ENCODE measurements at places on chromosomes 11 and 22.

DNA sequence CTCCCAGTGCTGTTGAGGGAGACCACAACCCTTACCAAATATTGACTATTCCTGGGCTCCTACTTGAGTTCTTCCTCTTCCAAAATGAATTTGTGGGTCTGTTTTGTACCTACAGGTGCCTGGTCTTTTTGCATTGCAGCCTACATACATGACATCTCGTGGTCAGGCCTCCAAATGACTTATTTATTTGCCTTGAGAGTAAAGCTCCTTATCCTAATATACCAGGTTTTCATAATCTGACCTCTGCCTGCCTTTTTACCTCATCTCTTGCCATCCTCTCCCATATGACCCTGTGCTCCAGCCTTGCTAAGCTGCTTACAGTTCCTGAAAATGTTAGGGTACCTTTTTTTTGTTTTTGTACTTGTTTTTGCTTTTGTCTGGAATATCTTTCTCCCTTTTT, 130.4 kb downstream of the UVRAG start:
- no peak overlapping the region for H3K27ac ChIP-seq
- DNase-seq, result no peak
- H3K4me3 ChIP-seq, result no peak overlapping the region
- no peaks in the 10 kb centered on the region for H3K36me3 ChIP-seq
- H3K4me1 ChIP-seq, result peaks cover 5% of the 10 kb centered on the region
- no peaks in the 10 kb centered on the region for H3K27me3 ChIP-seq

DNA sequence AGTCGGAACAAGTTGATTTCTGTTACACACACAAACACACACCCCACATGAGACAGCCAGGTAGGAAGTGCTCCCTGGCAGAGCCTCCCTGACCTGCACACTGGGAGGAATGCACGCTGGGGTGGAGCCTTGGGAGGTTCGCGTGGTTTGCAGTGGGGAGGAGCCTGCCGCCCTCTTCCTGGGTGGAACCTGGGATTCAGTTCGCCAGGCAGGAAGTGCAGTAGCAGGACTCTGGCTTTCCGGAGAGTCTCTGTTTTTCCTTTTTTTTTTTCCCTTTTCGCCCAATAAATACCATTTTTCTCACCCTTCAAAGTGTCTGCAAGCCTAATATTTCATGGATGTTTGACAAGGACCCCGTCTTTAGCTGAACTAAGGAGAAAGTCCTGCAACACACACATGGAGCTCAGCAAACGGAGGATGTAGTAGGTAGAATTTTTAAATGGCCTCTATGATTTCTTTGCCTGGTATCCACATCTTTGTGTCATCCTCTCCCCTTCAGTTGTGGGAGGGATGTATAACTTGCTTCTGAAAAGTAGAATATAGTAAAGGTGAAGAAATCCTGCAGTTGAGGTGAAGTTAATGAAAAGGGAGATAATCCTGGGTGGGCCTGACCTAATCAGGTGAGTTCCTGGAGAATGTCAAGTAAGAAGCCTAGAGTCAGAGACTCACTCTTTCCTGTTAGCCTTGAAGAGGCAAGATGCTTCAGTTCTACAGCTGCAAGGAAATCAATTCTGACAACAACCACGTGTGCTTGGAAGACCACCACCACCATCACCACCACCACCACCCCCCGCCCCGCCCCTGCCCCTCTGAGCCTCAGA, 72.9 kb downstream of the PIWIL4 start:
- H3K27ac ChIP-seq, result no peak overlapping the region
- DNase-seq, result no peak
- no peak overlapping the region for H3K4me3 ChIP-seq
- no peaks in the 10 kb centered on the region for H3K36me3 ChIP-seq

DNA sequence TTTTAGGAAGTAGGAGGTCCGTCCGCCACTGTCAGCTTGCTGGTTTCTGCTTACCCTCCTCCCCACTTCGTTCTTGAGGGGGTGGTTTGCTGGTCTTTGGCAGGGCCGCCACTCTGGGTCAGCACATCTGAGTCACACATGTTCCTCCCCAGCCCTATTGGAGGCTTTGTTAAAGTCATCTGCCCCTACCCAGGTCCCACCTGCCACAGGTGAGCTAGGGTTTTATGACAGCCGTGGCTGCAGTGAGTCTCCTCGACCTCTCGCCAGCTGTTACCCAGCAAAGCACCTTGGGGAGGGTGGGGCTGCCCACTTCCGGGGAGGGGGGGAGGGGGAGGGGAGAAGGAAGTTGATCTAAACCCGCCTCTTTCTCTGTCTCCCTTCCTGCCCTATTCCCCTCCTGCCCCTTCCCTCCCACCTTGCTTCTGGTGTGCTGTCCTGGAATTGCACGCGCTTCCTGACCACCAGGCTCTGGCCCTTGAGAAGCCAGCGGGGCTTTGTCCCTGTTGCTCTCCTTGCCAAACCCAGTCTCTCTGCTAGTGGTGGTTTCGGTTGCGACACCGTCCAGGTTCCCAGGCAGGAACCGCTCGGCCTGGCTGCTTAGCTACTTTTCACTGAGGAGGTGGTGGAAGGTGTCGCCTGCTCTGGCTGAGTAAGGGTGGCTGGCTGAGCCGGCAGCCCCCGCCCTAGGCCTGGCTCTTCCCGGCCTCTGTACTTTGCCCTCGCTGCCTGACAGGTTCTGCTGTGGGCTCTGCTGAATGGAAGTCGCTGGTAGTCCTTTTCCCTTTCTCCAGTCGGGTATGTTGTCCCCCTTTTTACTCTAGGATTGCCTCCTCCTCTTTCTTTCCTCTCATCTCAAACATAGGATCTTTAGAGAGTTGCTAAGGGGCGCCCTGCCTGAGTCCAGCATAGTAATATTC, 28.5 kb downstream of the RCOR2 start:
- no peaks in the 10 kb centered on the region for H3K27me3 ChIP-seq
- peak; percentile 82 for DNase-seq
- H3K4me1 ChIP-seq, result peaks cover 70% of the 10 kb centered on the region
- H3K27ac ChIP-seq, result peak overlapping the region; percentile 91
- peak overlapping the region; percentile 98 for H3K4me3 ChIP-seq

GRCh38 chr11:95501761-95502266, 270.8 kb upstream of the SESN3 start:
- no peaks in the 10 kb centered on the region for H3K36me3 ChIP-seq
- no peak overlapping the region for H3K4me3 ChIP-seq
- no peak for DNase-seq
- peaks cover 2% of the 10 kb centered on the region for H3K4me1 ChIP-seq
- H3K27me3 ChIP-seq, result peaks cover 7% of the 10 kb centered on the region

- H3K36me3 ChIP-seq, result peaks cover 64% of the 10 kb centered on the region
- no peaks in the 10 kb centered on the region for H3K27me3 ChIP-seq
- no peak for DNase-seq
Observed at GRCh38 chr11:12232160-12232559, 121.8 kb downstream of the MICAL2 start.

GRCh38 chr11:126214841-126215240, 3.3 kb downstream of the FAM118B start:
- H3K27ac ChIP-seq, result no peak overlapping the region
- no peak for DNase-seq
- peaks cover 49% of the 10 kb centered on the region for H3K4me1 ChIP-seq
- no peak overlapping the region for H3K4me3 ChIP-seq
- H3K27me3 ChIP-seq, result peaks cover 5% of the 10 kb centered on the region

DNA sequence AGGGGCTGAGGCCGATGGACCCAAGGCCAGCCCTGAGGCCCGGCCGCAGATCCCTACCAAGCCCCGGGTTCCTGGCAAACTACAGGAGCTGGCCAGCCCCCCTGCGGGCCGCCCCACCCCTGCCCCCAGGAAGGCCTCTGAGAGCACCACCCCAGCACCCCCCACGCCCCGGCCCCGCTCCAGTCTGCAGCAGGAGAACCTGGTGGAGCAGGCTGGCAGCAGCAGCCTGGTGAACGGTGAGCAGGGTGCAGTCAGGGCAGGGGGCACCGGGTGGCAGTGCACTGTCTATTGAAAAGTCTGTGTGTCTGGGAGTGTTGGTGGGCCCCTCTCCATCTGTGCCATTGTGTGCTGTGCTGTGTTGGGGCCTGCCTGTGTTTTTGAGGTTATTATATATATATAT, 16.1 kb downstream of the MICALL1 start:
- peaks cover 2% of the 10 kb centered on the region for H3K36me3 ChIP-seq
- H3K27ac ChIP-seq, result no peak overlapping the region
- peaks cover 7% of the 10 kb centered on the region for H3K4me1 ChIP-seq
- H3K27me3 ChIP-seq, result no peaks in the 10 kb centered on the region

DNA sequence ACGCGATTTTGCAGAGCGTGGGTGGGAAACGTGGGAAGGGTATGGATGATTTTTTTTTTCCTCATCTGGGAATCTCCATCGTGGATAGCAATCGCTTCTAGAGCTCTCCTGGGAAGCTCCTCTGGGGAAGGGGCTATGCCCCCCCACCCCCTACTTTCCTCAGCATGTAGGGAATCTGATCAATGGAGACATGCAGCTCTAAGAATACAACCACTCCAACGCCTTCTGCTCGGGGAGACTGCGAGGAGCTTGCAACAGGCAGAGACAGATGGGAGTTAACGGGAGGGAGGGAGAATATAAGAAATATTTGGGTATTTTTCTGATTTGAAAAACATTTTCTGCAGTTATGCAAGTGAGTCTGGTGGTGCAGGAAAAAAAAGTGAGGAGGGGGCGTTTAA, 104.6 kb upstream of the HSD17B12 start:
- H3K27me3 ChIP-seq, result peaks cover 96% of the 10 kb centered on the region
- H3K4me1 ChIP-seq, result peaks cover 26% of the 10 kb centered on the region
- no peak for DNase-seq
- H3K36me3 ChIP-seq, result peaks cover 3% of the 10 kb centered on the region
- no peak overlapping the region for H3K4me3 ChIP-seq

DNA sequence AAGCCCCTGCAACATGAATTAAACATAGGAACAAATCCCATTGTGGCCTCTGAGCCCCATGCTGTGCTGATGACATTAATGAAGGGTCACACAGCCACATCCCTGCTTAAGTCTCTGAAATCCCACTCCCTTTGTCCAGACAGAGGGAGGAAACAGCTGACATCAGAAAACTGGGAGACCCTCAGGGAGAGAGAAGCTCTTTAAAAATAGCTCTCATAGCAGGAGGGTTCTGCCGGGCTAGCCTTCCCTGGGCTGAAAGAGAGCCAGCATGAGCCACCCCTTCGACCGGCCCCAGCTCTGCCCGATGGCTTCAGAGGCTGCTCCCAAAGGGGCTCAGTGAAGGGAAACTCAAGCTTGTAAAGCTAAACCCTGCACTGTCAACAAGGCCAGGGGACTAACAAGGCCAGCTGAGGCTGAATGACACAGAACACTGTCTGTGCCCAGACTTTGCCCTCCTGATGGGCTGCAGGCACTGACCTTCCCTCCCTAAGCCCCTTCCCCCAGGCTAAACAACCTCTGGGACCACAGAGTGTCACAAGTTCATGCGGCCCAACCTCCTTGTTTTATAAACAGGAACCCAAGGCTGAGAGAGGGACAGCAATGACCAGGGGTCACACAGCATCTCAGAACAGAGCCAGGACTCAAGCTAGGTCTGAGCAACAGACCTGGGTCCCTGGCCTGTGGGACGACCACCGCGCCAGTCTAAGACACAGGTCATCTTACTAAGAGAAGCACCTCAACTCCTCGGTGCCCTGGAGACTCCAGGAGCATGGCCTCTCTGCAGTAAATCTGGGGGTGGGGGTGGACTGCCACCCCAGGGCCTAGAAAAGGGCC, 163.8 kb downstream of the CHST1 start:
- no peak for DNase-seq
- H3K36me3 ChIP-seq, result no peaks in the 10 kb centered on the region
- H3K4me3 ChIP-seq, result no peak overlapping the region
- H3K27me3 ChIP-seq, result peaks cover 30% of the 10 kb centered on the region

DNA sequence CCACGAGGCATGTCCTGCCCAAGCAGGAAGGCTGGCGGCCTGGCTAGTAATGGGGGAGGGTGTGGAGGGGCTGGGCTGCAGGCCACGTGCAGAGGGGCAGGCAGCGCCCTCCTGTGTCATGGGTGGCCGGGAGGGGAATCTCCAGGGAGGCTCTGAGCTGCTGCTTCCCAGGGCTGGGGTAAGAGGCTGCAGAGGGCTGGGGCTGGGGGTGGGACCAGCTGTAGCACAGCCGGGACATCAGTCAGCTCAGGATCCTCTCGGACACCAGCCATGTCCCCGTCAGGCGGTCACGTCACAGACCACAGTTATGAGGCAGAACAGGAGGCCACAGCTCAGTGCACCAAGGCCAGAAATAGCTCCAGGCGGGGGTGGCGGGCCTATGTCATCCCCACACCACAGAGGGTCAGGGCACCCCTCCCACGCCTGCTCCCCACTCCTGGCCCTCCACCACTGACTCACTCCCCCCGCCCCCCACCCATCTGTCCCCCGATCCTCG, 21.1 kb downstream of the RTN4R start:
- H3K4me1 ChIP-seq, result peaks cover 38% of the 10 kb centered on the region
- no peaks in the 10 kb centered on the region for H3K27me3 ChIP-seq
- H3K36me3 ChIP-seq, result no peaks in the 10 kb centered on the region
- no peak overlapping the region for H3K4me3 ChIP-seq

DNA sequence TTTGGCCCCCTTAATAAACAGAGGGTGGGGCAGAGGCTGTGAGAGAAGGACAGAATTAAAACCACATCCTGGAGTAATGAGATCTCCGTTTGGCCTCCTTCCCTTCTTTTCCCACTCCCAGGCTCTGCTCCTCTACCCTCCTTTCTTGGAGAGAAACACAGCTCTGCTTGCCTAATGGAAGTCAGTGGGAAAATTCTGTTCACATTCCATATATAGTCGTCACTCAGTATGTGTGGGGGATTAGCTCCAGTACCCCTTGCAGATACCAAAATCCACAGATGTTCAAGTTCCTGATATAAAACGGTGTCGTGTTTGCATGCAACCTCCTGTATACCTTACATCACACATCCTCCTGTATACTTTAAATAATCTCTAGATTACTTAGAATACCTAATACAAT, 37.6 kb upstream of the THY1 start:
- no peaks in the 10 kb centered on the region for H3K36me3 ChIP-seq
- no peak overlapping the region for H3K27ac ChIP-seq
- no peaks in the 10 kb centered on the region for H3K4me1 ChIP-seq
- H3K4me3 ChIP-seq, result no peak overlapping the region

DNA sequence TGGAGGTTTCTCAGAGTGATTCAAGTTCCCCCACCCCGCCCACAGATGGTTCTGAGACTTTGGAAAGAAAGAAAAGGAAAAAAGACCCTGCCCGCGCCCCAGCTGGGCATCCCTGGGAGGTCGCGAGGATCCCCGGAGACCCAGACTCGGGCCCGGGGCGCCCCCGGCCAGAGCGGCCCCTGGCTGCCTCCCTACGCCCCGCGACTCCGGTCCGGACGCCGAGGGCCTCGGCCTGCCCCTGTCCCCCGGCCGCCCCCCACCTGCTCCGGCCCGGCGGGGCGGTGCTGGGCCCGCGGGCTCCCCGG, 2.3 kb upstream of the AIFM3 start:
- no peaks in the 10 kb centered on the region for H3K36me3 ChIP-seq
- DNase-seq, result no peak
- H3K27me3 ChIP-seq, result peaks cover 24% of the 10 kb centered on the region
- no peak overlapping the region for H3K4me3 ChIP-seq

GRCh38 chr11:40294349-40294735, 1165.1 kb downstream of the LRRC4C start:
- no peak for DNase-seq
- H3K36me3 ChIP-seq, result no peaks in the 10 kb centered on the region
- peaks cover 13% of the 10 kb centered on the region for H3K27me3 ChIP-seq
- H3K27ac ChIP-seq, result no peak overlapping the region
- H3K4me3 ChIP-seq, result no peak overlapping the region
- H3K4me1 ChIP-seq, result peaks cover 3% of the 10 kb centered on the region

GRCh38 chr11:75160880-75161279, 10.0 kb downstream of the SLCO2B1 start:
- peaks cover 5% of the 10 kb centered on the region for H3K4me1 ChIP-seq
- H3K36me3 ChIP-seq, result peaks cover 2% of the 10 kb centered on the region
- no peak for DNase-seq
- H3K27ac ChIP-seq, result no peak overlapping the region
- no peak overlapping the region for H3K4me3 ChIP-seq

GRCh38 chr11:95135155-95135554, 45.5 kb downstream of the ENDOD1 start:
- peaks cover under 1% of the 10 kb centered on the region for H3K27me3 ChIP-seq
- DNase-seq, result no peak
- H3K4me3 ChIP-seq, result no peak overlapping the region
- H3K4me1 ChIP-seq, result peaks cover 26% of the 10 kb centered on the region

Measured in activated CD8-positive, alpha-beta memory T cell treated with anti-CD3 and anti-CD28 coated beads, Interleukin-2, amount 10 ng/mL, durations not matched to agents 7 days and 5 days (primary cell).